ENCODE measurements at places on chromosomes 4 and X.

DNA sequence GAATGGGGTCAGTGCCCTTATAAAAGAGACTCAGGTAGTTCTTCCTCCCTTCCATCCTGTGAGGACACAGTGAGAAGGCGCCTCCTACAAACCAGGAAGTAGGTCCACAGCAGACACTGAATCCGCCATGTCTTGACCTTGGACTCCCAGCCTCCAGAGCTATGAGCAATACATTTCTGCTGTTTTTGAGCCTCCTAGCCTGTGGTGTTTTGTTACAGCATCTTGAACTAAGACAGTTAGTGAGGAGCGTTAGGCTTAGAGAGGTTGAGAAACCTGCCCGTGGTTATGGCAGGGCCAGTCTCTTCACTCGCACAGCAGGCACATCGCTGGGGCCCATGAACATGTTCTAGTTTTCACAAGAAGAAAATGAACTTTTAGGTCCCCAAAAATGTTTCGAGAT is 19.7 kb downstream of the SHROOM2 start:
- H3K27me3 ChIP-seq, result no peaks in the 10 kb centered on the region
- H3K36me3 ChIP-seq, result no peaks in the 10 kb centered on the region
- H3K27ac ChIP-seq, result no peak overlapping the region
- no peak overlapping the region for H3K4me3 ChIP-seq
- DNase-seq, result no peak
- peaks cover 8% of the 10 kb centered on the region for H3K4me1 ChIP-seq

DNA sequence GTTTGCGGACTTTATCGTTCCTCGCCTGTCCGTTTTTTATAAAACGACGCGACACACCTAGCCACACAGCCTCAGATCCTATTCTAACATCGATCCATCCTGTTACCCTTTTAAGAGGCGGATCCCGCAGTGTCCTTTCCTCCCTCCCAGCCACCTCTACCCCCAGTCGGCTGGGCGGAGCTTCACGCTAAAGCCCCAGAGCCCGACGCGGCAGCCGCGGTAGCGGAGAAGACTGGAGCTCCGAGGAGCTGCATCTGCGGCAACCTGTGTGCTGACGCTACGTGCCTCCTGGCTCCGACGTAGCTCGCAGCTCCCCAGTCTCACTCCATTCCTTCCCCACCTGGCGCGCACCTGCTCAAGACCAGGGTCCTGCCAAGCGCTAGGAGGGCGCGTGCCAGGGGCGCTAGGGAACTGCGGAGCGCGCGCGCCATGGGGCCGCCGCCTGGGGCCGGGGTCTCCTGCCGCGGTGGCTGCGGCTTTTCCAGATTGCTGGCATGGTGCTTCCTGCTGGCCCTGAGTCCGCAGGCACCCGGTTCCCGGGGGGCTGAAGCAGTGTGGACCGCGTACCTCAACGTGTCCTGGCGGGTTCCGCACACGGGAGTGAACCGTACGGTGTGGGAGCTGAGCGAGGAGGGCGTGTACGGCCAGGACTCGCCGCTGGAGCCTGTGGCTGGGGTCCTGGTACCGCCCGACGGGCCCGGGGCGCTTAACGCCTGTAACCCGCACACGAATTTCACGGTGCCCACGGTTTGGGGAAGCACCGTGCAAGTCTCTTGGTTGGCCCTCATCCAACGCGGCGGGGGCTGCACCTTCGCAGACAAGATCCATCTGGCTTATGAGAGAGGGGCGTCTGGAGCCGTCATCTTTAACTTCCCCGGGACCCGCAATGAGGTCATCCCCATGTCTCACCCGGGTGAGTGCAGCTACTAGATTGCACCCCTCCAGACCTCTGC is at the start of gene RNF128:
Gene RNF128 (plus strand): TSS at position 217 of the 953 bp plus-strand sequence. CDS start 213 bp downstream, at position 430.
- peaks cover 24% of the 10 kb centered on the region for H3K27me3 ChIP-seq
- no peak within 1 kb of the TSS for H3K27ac ChIP-seq
- peaks cover 2% of the 10 kb centered on the region for H3K4me1 ChIP-seq
- H3K4me3 ChIP-seq, result peak within 1 kb of the TSS; percentile 47
- peak; percentile 29 for DNase-seq

DNA sequence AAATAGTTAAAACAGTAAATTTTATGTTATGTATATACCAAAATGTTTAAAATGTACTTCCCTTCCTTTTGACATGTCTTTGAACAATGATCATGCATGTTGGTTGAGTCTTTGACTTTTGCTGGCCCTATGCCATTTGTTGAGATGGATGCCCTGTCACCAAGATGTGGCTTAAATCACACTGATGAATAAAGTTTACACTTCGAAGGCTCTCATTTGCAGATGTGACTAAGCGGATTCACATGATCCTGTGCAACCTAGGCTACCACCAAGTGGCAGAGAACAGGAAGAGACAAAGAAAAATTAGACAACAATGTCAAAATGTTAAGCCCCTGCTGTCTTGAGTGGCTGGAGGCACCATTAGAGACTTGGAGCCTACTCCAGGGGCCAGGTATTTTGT is 139.9 kb downstream of the RAB28 start:
- no peaks in the 10 kb centered on the region for H3K27me3 ChIP-seq
- H3K4me3 ChIP-seq, result no peak overlapping the region
- no peak for DNase-seq
- no peaks in the 10 kb centered on the region for H3K4me1 ChIP-seq

GRCh38 chrX:24728530-24728929 is 34.8 kb downstream of the POLA1 start:
- peaks cover 52% of the 10 kb centered on the region for H3K36me3 ChIP-seq
- no peak overlapping the region for H3K4me3 ChIP-seq

GRCh38 chr4:14644580-14645282 is 357.6 kb upstream of the CPEB2 start:
- no peak overlapping the region for H3K4me3 ChIP-seq
- H3K27ac ChIP-seq, result no peak overlapping the region
- no peaks in the 10 kb centered on the region for H3K27me3 ChIP-seq
- no peak for DNase-seq
- no peaks in the 10 kb centered on the region for H3K4me1 ChIP-seq

DNA sequence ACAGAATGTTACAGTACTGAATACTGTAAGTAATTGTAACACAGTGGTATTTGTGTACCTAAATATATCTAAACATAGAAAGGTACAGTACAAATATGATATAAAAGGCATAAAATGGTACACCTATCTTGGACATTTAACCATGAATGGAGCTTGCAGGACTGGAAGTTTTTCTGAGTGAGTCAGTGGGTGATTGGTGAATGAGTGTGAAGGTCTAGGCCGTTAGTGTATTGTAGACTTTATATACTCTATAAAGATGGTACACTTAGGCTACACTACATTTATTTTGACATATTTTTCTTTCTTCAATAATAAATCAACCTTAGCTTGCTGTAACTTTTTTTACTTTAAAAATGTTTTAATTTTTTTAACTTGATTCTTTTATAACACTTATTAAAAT is 422.5 kb upstream of the FSTL5 start:
- no peak overlapping the region for H3K4me3 ChIP-seq
- no peaks in the 10 kb centered on the region for H3K36me3 ChIP-seq
- no peak overlapping the region for H3K27ac ChIP-seq
- DNase-seq, result no peak
- no peaks in the 10 kb centered on the region for H3K27me3 ChIP-seq

DNA sequence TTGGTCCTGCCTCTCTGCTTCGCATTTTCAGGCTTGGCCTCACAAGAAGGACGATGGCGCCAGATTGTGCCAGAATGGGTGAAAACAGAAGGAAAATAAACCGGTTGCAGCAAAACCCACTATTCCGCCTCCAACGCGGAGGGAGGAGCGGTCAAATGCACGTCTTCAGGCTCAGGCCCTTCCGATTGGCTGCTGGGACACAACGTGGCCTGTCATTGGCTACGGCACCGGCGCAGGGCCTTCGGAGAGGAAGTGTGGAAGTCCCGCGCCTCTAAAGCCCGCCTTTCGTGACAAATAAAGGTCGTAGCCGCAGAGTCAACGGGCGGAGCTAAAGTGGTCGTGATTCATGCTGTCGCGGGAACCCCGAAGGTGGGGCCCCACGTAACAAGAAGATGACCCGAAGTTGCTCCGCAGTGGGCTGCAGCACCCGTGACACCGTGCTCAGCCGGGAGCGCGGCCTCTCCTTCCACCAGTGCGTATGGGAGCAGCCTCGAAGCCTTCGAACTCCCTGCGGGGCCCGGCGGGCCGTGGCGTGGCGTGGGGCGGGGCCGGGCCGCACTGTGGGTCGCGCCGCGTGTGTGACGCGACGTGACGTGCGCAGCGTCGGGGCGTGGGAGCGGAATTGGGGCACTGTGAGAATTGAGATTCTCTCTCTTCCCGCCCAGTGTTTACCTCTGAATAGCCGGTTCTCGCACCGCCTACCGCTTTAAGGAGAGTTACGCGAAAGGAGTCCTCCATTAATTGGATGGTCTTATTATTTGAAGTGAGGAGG is at the start of gene THAP9:
Gene THAP9 (plus strand): TSS at position 325 of the 772 bp plus-strand sequence. CDS start 68 bp downstream, at position 393.
- peak; percentile 90 for DNase-seq
- H3K4me3 ChIP-seq, result peak within 1 kb of the TSS; percentile 90
- H3K27me3 ChIP-seq, result no peaks in the 10 kb centered on the region
- H3K4me1 ChIP-seq, result no peaks in the 10 kb centered on the region
- peaks cover 45% of the 10 kb centered on the region for H3K36me3 ChIP-seq

DNA sequence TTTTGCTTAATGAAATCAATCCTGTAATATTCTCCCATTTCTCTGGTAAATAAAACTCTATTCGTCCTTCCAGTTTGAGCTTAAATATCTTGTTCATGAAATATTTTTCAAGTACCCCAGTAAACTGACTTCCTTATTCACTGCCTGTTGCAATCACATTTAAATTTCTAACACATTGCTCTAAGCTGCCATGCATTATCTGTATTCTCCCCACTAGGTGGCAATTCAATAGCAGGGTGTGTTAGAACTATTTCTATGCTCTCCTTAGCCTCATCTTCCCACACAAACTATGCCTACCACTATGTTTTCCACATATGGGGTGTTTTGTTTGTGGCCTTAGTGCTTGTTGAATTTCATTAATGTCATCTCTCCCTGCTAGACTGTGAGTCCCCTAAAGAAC is 377.1 kb upstream of the HS3ST1 start:
- no peaks in the 10 kb centered on the region for H3K27me3 ChIP-seq
- DNase-seq, result no peak
- H3K4me1 ChIP-seq, result no peaks in the 10 kb centered on the region
- no peaks in the 10 kb centered on the region for H3K36me3 ChIP-seq

GRCh38 chr4:111066447-111066846 is 443.6 kb upstream of the PITX2 start:
- no peaks in the 10 kb centered on the region for H3K4me1 ChIP-seq
- H3K27ac ChIP-seq, result no peak overlapping the region
- no peaks in the 10 kb centered on the region for H3K27me3 ChIP-seq
- no peak overlapping the region for H3K4me3 ChIP-seq
- no peaks in the 10 kb centered on the region for H3K36me3 ChIP-seq
- DNase-seq, result no peak

DNA sequence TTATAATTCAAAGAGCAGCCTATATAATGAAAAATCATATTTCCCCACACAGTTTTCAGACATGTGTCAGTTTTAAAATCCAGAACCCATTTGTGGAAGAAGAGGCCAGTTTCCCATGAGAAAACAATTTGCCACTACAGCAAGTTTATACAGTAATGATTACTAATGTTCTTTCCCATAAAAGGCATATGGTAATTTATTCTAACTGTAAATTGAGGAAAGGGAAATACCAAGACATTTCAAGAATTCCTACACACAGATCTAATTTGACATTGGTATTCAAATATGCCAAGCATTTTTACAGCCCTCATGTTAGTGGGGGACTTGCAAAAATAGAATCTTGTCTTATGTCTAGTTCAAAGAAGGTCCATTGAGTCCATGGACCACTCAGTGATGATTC is 1368.6 kb downstream of the FSTL5 start:
- no peak overlapping the region for H3K4me3 ChIP-seq
- H3K27ac ChIP-seq, result no peak overlapping the region
- H3K36me3 ChIP-seq, result no peaks in the 10 kb centered on the region

- H3K4me1 ChIP-seq, result no peaks in the 10 kb centered on the region
- no peak overlapping the region for H3K27ac ChIP-seq
- H3K4me3 ChIP-seq, result no peak overlapping the region
- H3K27me3 ChIP-seq, result no peaks in the 10 kb centered on the region
- no peak for DNase-seq
- H3K36me3 ChIP-seq, result no peaks in the 10 kb centered on the region
Observed at GRCh38 chr4:73895201-73896175, 26.3 kb downstream of the CXCL1 start.

DNA sequence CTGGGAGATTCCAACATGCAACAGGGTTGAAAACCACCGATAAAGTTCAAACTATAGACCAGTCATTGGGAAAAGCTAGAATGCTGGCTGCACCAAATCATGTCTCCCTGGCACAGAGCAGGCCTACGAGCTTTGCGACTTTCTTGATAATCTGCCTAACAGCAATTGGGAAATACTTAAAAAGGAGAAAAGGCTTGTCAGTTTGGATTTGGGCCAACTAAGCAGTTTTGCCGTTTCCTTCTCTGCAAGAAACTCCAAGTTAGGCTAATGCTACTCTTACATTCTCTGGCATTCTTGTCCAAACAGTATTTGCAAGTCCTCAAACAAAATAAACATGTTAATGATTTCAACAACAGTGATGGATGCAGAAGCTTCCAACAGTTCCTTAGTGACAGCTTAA is 87.9 kb downstream of the PDK3 start:
- no peak overlapping the region for H3K4me3 ChIP-seq
- DNase-seq, result no peak
- H3K27ac ChIP-seq, result no peak overlapping the region

DNA sequence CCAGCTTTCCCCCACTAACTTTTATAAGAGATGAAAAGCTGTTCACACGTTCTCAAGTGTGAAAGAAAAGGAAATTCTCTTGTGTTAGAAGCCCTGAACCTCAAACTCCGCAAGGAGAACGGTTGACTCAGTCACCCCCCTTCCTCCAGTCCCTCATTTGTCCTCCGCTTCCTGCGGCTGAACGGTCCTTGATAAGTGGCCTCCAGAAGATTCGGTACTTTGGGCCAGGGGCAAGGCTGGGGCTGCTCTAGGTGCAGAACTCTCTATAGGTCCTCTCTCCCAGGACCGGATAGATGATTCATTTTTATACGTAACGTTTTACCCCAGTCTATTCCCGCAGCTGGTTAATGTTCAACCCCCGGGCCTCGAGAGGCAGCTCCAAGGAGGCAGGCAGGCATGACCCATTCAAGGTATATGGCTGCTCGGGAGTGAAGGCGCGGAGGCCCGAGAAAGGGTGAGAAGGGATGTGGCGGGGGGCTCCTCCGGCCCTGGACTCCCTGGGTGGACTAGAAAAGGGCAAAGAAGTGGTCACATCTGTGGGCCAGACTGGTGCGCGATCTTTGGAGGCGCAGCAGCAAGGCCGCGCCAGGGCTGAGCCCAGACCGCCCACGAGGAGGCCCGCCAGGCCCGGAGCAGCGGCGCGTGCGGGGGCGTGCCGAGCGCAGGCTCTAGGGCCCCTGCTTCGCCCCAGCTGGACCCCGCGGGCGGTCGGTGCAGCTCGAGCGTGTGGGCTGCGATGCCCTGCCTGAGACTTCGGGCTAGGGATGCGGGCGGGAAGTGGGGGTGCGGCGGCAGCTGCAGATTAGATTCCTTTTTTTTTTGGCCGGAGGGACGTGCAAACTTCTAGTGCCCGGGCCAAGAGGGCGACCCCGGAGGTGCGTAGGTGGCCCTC is 11.7 kb downstream of the PITX2 start:
- H3K27me3 ChIP-seq, result peaks cover 68% of the 10 kb centered on the region
- peaks cover 9% of the 10 kb centered on the region for H3K4me1 ChIP-seq
- no peaks in the 10 kb centered on the region for H3K36me3 ChIP-seq
- no peak overlapping the region for H3K27ac ChIP-seq
- no peak overlapping the region for H3K4me3 ChIP-seq

All from H1 (cell line).